ENCODE measurements at places on chromosomes 4 and X.

- DNase-seq = no peak
Observed at GRCh38 chr4:45324455-45325417, 598.4 kb upstream of the GNPDA2 start.

DNA sequence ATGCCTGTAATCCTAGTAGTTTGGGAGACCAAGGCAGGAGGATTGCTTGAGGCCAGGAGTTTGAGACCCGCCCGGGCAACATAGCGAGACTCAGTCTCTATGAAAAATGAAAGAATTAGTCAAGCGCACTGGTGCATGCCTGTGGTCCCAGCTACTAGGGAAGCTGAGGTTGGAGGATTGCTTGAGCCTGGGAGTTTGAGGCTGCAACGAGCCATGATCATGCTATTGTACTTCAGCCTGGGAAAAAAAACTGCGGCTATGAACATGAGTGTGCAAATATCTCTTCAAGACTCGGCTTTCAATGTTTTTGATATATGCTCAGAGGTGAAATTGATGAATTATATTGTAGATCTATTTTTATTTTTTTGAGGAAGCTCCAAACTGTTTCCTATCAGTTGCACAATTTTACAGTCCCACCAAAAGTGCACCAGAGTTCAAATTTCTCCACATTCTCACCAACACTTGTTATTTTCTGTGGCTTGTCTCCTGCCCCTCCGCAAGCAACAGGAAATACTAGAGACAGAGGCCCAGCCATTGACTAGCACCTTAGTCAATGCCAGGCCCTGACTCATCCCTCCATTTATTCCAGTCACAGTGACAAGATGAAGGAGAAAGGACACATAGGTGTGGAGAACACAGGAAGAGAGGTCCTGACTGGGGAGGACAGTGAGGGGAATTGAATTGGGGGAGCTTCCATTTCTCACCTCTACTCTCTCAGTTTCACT lies 33.1 kb upstream of the ZNF41 start:
- DNase-seq = no peak

- DNase-seq = no peak
Observed at GRCh38 chr4:7141151-7141834, 51.0 kb upstream of the SORCS2 start.

DNA sequence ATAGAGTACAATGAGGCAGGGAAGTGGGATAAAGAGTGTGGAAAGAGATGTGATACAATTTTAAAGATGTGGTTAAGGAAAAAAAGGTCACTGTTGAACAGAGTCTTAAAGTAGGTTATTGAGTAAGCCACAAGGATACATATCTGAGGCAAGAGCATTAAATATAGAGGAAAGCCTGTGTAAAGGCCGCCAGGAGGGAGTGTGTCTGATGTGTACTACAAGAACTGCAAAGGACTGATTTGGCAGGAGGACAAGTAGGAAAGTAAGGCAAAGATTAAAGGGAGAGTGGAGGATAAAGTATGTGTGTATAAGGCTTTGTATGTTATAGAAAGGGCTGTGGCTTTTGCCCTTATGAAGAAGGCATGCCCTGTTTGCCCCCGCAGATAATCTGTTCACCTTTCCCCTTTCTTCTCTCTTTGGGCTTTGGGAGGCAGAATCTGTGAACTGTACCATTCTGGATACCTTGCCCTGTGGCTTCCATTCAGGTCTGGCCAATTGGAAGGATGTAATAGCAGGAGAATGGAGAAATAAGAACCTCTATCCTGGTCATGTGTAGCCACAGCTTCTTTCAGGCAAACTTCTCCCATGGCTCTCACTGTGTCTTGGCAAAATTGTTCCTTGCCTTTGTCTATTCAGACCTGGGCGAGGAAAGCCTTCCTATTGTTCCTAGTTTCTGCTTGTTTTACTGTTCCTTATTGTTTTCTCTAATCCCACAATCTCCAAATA lies 68.9 kb upstream of the FAM47B start:
- DNase-seq = no peak

DNA sequence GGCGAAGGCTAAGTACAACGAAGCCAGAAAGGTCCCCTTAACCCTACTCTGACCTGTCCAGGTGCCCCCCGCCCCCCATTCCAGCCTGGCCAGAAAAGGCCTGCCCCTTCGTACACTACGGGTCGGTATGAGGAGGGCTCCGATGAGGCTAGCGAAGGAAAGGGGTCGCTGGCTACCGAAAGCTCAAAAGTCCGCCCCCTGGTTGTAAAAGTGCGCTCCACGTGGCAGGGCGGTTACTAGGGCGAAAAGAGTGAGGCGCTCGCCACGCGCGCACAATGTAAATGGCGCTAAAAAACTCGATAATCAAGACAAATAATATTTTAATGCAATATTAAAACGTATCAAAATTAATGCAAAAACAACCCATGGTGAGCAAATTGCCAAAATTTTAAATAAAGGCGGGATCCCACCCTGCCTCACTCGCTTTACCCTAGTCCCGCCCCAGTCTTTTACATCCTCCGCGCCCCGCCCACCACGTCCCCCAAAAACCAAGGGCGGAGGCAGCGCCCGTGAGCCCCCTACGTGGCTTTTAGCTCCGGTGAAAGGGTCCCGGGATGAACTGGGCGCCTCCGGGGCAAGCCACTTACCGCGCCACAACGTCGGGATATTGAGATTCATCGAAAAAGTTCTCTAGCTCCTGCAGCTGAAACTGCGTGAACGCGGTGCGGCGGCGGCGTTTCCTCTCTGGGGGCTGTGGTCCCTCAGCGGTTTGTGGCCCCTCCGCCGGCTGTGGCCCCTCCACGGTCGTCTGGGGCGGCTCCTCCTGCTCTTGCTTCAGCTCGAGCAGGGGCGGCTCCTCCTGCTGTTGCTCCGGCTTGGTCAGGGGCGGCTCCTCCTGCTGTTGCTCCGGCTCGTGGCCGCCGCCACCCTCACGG lies 929 bp downstream of the ESX1 start:
- no peak for DNase-seq

DNA sequence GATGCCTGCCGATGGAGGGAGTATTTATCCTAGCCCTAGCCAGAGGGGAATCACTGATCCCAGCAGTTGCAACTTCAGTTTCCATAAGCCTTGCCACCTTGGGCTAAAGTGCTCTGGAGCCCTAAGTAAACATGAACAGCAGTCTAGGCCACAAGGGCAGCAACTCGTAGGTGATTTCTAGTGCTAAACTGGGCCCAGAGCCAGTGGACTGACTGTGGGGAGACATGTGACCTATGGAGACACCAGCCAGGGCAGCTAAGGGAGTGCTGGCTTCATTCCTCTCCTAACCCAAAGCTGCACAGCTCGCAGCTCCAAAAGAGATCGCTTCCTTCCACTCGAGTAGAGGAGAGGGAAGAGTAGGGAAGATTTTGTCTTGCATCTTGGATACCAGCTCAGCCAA lies 120.8 kb upstream of the MAGEA10 start:
- no peak for DNase-seq

DNA sequence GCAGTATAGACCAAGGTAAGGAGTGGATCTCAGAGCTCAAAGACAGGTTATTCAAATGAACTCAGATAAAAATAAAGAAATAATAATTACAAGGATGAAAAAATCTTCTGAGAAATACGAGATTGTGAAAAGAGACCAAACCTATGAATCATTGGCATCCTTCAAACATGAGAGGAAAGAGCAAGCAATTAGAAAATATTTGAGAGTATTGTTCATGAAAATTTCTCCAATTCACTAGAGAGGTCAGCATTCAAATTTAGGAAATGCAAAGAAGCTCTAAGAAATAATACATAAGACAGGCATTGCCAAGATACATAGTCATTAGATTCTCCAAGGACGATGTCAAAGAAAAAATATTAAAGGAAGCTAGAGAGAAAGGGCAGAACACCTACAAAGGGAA lies 93.5 kb upstream of the GALNTL6 start:
- no peak for DNase-seq

DNA sequence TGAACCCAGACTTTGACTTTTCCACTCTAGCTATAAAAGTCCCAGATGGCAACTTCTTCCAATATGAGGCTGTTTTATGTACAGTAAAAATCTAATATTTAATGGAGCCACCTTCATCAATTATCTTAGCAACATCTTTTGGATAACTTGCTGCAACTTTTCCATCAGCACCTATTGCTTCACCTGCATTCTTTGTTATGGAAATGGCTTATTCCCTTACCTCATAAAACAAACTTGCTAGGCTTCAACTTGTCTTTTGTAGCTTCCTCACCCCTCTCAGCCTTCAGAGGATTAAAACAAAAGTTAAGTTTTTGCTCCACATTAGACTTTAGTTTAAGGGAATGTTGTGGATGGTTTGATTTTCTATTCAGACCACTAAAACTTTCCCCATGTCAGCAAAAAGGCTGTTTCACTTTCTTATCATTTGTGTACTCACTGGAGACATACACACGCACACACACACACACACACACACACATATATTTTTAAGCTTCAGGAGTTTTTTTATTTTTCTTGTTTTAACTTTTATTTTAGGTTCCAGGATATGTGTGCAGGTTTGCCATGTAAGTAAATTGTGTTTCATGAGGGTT lies 1296.1 kb upstream of the PABPC4L start:
- DNase-seq = no peak

DNA sequence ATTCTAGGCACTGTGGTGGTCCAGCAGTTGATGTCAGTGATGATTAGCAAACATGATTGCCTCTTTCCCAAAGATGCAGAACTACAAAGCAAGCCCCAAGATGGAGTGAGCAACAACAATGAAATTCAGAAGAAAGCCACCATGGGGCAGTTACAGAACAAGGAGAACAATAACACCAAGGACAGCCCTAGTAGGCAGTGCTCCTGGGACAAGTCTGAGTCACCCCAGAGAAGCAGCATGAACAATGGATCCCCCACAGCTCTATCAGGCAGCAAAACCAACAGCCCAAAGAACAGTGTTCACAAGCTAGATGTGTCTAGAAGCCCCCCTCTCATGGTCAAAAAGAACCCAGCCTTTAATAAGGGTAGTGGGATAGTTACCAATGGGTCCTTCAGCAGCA lies 365.3 kb downstream of the MAPK10 start:
- no peak for DNase-seq

DNA sequence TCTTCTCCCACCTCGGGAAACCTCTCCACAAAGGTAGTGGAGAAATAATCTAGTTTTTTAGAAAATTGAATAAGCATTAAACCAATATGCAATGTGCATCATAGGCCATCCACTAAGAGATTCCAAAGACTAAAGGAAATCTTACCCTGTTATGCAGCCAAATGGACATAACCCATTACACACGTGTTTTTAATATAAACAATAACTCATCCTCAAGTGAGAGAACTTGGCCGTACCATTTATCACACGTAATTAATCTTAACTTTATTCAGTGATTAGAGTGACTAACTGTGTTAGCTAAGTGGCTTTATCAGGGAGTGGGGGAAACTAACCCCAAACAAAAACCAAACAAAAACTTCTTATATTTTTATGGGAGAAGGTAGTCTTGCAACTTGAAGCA lies 57.8 kb downstream of the AFM start:
- DNase-seq = no peak

DNA sequence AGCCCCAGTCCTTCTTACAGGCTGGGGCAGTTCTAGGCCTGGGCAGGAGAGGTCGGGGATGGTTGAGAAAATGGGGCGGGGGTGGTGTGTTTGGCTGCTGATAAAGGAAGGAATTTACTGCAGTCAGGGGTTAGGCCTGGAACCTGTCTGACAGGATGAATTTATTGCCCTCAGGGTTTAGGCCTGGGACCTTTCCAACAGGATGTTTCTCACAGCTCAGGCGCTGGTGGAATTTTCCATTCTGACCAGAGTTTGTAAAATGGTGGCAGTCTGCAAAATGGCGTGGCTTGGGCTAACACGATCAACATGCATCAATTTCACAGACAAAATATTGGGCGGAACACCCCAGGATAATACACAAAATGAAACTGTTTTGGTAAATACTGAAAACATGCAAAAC lies 83.5 kb upstream of the SPIN4 start:
- no peak for DNase-seq

- DNase-seq = peak; percentile 29
Observed at GRCh38 chr4:144174401-144175067, 34.0 kb upstream of the GYPA start.

DNA sequence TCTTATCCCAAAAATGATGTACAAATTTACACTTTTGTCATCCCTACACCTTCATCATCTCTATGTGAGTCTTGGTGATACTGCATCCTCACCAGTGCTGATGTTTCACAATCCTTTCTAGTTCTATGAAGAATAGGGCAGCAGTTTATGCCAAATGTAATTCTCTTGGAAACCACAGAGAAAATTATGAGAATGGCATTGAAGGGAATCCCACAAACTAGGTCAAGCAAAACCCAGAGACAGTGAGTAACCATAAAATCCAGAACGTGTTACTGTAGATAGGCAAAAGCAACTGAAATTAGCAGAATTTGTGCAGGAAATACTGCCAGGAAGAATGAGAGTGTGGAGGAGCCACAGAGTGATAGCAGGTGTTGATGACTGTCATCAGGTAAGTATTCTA lies 24.5 kb downstream of the IL15 start:
- DNase-seq = no peak

- no peak for DNase-seq
Observed at GRCh38 chr4:30802622-30803323, 82.6 kb downstream of the PCDH7 start.

- no peak for DNase-seq
Observed at GRCh38 chr4:56641494-56642051, 39.5 kb downstream of the HOPX start.

DNA sequence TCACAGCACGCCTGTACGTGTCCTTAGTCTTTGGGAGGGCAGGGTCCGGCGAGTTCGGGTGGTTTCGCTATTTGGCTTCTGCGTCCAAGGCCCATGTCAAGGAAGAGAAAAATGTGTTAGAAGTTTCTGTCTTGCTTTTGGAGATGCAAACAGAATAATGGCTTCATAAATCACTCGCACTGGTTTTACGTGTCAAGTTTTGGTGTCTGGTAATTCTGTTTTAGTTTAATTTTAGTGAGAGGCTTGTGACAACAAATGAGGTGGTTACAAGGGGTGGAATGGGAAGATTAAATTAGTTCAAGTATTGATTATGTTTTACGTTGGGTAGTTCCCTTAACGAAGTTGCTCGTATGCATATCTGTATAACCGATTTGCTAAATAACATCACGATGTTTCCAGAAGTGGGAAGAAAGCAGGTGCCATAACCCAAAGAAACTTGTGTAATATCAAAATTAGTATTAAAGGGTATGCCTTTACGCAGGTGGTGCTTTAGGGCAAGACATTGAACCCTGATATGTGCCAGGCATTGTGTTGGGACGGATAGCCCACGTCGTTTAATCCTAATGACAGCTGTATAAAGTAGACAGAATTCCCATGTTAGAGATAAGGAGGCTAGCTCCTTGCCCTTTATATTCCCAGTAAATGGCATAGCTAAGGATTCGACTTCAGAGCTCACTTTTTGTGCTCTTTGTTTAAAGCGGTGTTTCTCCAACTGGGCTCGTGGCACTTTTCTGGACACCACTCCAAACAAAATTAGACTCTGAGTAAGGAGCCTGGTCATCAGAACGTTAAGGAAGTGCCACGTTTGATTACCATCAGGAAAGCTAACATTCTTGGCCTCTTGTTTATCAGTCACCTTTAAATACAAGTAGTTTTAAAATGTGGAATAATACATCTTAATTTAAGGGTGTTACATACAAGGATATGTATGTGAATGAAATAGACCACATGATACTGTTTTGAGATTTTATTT lies 843 bp downstream of the RPL34 start:
- DNase-seq = no peak

GRCh38 chr4:52956691-52957090 lies 94.6 kb downstream of the RASL11B start:
- no peak for DNase-seq
